ENCODE measurements at places on chromosomes 11 and 22. TPM values are rescaled to one million over a fixed set of nuclear protein-coding genes. Genes with fewer than 3 reads are reported as not detected.

The OR52B6 gene
- not detected for total RNA-seq

The GLB1L3 gene
- not detected for total RNA-seq

The MCM5 gene
- 12.7 TPM for total RNA-seq

The SIK2 gene
- total RNA-seq = 18.3 TPM

The MUC5AC gene
- not detected for total RNA-seq

The PACSIN2 gene
- 38.0 TPM for total RNA-seq

The TMEM258 gene
- total RNA-seq = 63.3 TPM

The ARHGAP8 gene
- 0.36 TPM for total RNA-seq

The ENTHD1 gene
- total RNA-seq = not detected

The TMPRSS6 gene
- total RNA-seq = not detected

The DCPS gene
- total RNA-seq = 8.3 TPM

The LRRC56 gene
- 0.88 TPM for total RNA-seq

All from osteoblast (primary cell).